ENCODE measurements at places on chromosomes 13 and 19.

DNA sequence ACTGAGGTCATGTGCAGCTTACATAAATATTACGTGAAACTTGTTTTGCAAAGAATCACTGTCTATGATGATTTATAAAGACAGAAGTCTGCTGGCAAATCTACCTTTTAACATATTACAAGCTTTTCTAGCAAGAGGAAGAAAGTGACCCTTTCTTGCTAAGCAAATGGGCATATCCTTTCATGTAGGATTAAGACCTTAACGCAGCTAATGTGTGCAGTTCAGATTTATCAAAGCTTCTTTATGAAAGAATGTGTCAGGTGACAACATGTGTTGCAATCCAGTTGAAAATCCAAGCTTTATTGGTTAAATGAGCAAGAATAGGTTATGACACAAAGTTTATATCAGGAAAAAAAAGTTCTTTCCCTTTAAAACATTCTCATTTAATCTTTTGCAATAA, 115.6 kb upstream of the NBEA start:
- no peaks in the 10 kb centered on the region for H3K36me3 ChIP-seq
- no peak for DNase-seq
- H3K4me1 ChIP-seq, result no peaks in the 10 kb centered on the region
- no peaks in the 10 kb centered on the region for H3K27me3 ChIP-seq
- H3K27ac ChIP-seq, result no peak overlapping the region
- H3K4me3 ChIP-seq, result no peak overlapping the region

DNA sequence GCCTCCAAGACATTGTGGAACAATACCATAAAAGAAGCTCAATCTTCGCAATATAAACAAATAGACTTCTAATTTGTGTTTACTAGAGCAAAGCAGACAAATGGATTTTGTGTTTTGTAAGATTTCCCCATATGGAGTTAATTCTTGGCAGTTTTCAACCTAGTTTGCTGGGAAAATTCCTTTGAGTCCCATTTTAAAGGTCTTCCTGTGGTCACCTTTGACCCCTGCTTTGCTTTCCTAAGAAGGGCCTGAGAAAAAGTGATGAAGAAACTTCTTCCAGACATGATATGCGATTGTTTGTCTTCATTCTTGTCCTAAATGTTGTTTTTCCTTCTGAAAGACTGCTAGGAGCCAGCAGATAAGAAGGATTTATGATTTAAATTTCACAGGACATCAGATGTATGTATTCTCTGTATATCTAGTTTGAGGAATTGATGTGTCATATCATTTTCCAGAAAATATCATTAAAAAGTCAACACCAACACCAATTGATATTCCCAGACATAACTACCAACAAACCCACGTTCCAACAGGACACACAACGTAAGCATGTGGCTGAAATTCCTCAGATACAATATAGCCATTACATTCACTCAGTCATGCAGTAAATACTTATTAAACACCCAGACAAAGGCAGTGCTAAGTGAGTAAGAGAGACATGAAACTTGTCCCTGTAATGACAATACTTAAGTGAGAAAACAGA, 276.4 kb downstream of the LHFPL6 start:
- no peaks in the 10 kb centered on the region for H3K27me3 ChIP-seq
- H3K27ac ChIP-seq, result no peak overlapping the region
- H3K4me3 ChIP-seq, result no peak overlapping the region
- H3K36me3 ChIP-seq, result no peaks in the 10 kb centered on the region

- no peak for DNase-seq
- peaks cover 35% of the 10 kb centered on the region for H3K4me1 ChIP-seq
- H3K27me3 ChIP-seq, result no peaks in the 10 kb centered on the region
- peak overlapping the region; percentile 71 for H3K27ac ChIP-seq
Measured at GRCh38 chr19:31315652-31316051, 33.6 kb downstream of the TSHZ3 start.

DNA sequence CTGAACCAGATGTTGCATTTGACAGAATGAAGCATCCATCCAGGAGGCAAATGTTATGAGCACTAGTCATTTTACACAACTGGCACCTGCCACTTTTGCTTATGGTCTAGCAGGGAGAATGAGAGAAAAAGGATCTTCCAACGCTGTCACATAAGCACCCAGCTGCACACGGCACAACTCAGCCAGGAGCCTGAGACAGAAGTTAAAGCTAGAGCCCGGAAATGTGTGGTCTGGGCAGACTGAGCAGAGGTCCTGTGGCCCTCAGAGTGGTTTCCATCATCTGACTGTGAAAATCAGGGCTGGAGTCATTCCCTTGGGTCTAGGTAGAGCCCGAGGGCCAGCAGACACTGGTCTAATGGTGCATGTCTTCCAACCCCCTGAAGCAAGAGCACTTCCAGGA, 78.4 kb upstream of the XPO4 start:
- no peaks in the 10 kb centered on the region for H3K4me1 ChIP-seq
- DNase-seq, result no peak
- H3K27me3 ChIP-seq, result no peaks in the 10 kb centered on the region
- no peak overlapping the region for H3K4me3 ChIP-seq
- H3K36me3 ChIP-seq, result peaks cover 77% of the 10 kb centered on the region

GRCh38 chr19:1882089-1882785, 3.1 kb downstream of the ABHD17A start:
- H3K36me3 ChIP-seq, result peaks cover 5% of the 10 kb centered on the region
- DNase-seq, result no peak
- H3K4me3 ChIP-seq, result no peak overlapping the region
- no peaks in the 10 kb centered on the region for H3K27me3 ChIP-seq

DNA sequence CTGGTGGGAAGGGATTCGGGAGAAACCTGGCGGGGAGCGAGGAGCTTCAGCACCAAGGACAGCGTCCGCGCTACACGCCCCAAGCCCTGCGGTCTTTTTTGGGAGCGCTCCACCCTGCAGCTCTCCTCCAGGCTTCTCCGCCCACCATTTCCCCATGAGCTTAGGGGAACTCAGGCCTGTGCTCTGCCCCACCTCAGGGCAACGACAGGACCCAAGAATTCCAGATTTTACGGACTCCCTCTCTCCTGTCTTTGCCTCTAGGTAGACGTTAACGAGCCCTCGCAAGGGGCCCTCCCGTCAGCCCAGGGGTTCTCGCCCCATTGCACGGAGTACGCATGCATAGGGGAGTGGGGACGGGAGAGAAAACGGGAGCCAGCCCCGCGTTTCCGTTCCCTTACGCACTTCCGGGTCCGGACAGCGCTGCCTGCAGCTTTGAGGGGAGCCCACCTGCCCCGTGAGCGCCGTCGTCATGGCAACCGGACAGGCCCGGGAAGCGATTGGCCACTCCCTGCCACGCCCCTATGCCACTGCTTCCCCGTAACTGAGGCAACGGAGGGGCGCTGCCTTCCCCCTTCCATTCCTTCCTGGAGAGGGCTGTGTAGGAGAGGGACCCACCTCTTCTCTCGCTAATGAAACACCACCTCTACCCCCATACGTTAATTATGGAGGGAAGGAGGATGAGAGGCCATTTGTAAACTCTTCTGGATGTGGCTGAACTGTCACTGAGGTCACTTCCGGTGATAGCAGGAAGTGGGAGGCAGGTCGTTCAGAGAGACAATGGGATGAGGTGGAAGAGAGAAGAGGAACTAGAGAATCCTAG, 20.8 kb downstream of the NOVA2 start:
- no peak overlapping the region for H3K27ac ChIP-seq
- peak overlapping the region; percentile 17 for H3K4me3 ChIP-seq
- H3K36me3 ChIP-seq, result no peaks in the 10 kb centered on the region
- peaks cover 22% of the 10 kb centered on the region for H3K4me1 ChIP-seq
- no peaks in the 10 kb centered on the region for H3K27me3 ChIP-seq

DNA sequence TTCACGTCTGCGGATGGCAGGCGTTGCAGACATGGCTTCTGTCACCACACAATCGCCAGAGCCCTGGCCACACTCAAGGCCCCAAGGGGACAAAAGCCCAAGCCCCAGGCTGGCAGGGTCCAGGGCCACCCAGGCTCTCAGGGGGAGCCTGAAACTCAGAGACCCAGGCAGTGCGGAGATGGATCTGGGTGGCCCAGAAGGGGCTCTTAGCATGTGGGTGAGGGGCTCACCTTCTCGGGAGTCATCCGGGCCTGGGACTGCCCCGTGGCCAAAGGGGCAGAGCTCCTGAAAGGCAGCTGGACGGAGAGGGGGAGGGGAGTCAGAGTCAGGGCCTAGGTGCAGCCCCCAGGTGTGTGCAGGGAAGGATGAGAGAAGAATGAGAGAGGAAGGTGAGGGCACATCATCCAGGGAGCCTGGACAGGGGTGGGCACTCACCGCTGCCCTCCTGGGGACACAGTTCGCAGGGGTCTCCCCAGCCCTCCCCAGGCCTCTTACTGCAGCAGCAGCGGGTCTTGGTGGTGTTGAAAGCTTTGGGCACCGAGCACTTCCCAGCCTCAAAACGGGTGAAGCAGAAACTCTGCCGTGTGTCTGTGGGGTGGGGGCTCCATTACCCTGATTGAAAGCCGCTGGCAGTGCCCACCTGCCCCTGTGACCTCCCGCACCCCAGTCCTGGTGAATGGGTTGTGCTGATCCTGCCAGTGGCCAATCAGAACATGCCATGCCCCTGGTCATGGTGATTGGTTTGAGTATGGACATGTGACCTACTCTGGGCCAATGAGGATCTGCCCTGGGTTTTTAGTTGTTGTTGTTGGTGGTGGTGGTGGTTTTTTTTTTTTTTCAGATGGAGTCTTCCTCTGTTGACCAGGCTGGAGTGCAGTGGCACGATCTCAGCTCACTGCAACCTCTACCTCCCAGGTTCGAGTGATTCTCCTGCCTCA, 37.4 kb downstream of the CCL25 start:
- H3K27me3 ChIP-seq, result no peaks in the 10 kb centered on the region
- no peaks in the 10 kb centered on the region for H3K36me3 ChIP-seq
- no peak overlapping the region for H3K27ac ChIP-seq
- H3K4me1 ChIP-seq, result no peaks in the 10 kb centered on the region
- no peak for DNase-seq

DNA sequence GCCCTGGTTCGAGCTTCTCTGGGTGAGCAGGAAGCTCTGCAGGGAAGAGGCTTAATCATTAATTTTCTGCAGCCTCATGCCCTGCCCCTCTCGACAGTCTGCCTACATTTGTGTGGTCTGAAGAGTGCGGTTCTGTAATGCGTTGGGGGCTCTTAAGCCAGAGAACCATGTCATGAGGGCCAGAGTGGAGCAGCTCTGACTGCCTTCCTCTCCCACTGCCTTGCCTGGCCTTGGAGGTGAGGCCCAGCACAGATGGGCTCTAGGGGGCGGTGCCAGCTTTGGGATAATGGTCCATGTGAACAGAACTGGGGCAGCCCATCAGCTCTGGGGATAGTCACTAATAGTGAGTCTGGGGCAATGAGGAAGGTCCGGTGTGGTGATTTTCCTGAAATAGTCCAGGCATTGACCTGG, 5.7 kb downstream of the FGF9 start:
- peak overlapping the region; percentile 13 for H3K27ac ChIP-seq
- DNase-seq, result no peak
- no peak overlapping the region for H3K4me3 ChIP-seq
- peaks cover 49% of the 10 kb centered on the region for H3K4me1 ChIP-seq

DNA sequence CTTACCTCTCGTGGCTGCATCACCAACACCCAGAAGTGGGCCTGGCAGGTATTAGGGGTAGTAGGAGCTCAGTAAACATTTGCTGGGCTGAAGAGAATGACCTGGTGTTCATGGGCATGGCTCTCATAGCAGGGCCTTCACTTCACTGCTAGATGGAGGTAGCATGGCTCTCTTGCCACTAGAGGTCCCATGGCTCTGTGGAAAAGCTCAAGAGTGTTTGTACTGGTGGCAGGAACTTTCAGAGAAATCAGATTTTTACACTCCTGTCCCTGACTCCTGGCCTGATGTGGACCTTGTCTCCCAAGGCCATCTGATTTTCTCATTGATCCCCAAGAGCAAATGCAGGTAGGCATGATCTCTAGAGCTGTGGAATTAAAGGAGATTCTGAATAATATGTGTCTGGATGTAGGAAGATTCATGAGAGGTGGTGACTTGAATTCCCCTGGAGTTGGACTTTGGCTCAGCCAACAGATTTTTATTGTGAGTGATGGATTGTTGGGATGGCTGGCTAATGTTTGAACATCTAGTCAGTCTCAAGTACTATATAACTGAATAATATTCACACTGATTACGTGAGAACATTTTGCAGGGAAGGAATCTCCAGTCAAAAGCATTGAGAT, 5.7 kb downstream of the ZNF574 start:
- no peak overlapping the region for H3K27ac ChIP-seq
- no peak for DNase-seq
- H3K27me3 ChIP-seq, result no peaks in the 10 kb centered on the region
- peaks cover 11% of the 10 kb centered on the region for H3K4me1 ChIP-seq
- H3K36me3 ChIP-seq, result peaks cover 46% of the 10 kb centered on the region

DNA sequence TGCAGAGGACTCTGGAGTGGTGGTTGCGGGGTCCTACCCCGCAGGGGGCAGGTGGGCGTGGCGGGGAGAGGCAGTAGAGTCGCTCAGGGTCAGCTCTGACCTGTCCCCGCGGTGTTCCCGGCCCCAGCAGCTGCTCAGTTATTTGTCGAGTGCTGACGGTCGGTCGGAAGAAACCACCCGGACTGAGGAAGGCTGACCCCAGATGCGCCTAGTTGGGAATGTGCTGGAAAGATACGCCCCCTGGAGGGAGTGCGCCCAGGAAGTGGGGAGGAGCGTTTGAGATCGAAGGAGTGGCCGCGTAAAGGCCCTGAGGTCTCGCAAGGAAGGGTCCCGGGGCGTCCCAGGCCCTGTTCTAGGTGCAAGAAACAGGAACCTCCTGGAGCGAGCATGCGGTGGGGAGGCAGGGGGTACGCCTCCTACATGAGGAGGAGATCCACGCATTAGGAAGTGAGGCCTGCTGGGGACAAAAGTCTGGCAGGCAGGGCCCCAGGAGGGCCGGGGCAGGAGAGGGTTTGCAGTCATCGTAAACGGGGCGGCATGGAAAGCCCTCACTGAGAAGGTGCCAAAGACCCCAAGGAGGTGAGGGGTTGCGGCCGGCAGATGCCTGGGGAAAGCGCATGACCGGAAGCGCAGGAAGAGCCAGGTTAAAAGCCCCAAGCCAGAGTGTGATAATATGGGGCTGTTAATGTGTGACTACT, 9.2 kb downstream of the CCDC8 start:
- H3K4me3 ChIP-seq, result peak overlapping the region; percentile 27
- no peaks in the 10 kb centered on the region for H3K27me3 ChIP-seq
- peak overlapping the region; percentile 68 for H3K27ac ChIP-seq
- H3K4me1 ChIP-seq, result peaks cover 45% of the 10 kb centered on the region
- DNase-seq, result peak; percentile 72

DNA sequence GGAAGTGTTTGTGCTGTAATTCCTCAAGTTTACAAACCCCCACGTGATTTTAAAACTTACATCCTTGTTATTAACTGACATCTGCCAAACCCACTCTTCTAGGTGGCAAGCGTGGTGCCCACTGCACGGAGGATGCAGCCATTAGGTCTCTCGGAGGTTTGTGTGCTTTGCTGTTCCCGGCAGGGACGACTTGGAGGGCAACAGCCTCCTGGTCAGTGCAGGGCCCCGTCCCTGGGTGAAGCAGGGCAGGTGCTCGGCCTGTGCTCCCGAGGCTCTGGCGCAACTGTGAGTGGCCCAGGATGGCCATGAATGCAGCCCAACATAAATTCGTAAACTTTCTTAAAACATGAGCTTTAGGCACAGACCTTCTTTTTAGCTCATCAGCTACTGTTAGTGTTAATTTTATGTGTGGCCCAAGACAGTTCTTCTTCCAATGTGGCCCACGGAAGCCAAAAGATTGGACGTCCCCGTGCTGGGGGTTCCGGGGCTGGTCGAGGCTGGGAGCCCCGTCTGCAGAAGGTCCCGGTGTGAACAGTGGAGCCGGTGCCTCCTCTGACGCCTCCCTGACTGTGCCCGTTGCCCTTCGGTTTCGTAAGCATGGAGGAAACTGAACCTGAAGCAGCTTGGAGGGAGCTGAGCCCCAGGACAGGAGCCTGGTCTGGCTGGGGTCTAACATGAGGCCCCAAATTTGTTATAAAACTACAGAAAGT, 11.9 kb downstream of the GAS6 start:
- H3K36me3 ChIP-seq, result peaks cover 5% of the 10 kb centered on the region
- H3K27ac ChIP-seq, result peak overlapping the region; percentile 69
- H3K4me1 ChIP-seq, result peaks cover 79% of the 10 kb centered on the region
- H3K4me3 ChIP-seq, result no peak overlapping the region
